ENCODE measurements at places on chromosomes 1 and 21.

DNA sequence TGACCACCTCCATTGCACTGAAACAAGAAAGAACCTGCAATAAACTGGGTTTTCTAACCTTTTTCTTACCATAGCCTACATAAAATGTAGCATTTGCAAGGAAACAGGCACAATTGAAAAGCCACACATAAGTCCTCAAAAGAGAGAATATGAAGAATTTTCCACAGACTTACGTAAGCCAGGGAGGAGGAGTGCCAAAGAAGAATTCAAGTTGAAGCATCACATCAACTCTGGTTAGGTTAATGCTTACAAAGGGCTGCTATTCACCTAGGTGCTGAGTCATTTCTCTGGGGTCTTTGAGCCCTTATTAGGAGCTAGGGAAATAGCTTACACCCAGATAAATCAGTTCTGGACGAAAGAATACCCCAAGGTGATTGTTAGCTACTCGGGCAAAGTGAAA is 9.6 kb downstream of the OSCP1 start:
- no peak for DNase-seq

GRCh38 chr1:173827611-173828010 is 2.9 kb upstream of the CENPL start:
- no peak for DNase-seq

GRCh38 chr1:52127181-52128180 is 14.4 kb upstream of the ZFYVE9 start:
- no peak for DNase-seq

DNA sequence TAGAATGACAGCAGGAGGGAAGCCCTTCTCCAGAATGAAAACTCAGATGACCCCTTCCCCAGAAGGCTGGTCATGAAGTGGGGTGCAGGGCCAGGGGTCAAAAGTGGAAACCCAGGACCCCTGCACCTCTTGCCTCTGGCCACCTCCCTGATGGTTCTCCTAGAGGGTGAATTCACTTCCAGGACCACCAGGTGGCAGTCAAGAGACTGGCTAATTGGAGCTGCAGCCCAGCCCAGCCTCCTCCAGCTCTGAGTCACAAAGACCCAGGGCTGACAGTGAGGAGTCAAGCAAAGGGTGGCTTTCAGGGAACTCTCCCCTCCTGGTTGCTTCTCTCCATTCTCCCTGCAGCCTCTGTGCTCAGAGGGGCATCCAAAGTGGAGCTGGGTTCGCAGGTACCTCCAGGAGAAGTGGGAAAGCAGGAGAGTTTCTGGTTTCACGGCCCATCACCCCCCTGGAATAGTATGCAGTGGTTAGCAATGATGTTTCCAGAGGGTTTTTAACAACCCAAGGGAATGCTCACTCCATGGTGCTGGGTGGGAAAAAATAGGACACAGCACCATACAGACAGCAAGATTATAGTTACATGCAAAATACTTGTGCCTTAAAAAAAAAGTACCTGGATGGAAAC is 6.1 kb upstream of the EPHB2 start:
- peak; percentile 26 for DNase-seq

GRCh38 chr1:233315718-233316301 is 11.7 kb upstream of the MAP3K21 start:
- DNase-seq, result no peak

DNA sequence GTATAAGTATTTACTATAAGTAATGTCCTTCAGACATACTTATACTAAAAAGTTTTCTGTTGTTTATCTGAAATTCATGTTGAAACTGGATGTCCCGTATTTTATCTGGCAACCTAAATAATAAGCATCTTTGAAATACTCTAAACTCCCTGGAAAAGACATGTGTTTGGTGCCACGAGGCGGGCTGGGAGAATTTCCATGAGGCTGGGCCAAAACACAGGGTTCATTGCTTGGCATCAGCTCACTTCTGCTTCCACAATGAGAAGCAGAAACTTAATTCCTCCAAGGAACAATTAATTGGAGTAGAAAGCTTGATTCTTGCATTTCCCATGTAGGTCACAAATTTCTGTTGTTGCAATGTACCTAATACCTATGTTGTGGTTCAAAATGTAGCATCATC is 110.2 kb downstream of the PSMG1 start:
- DNase-seq, result no peak

- DNase-seq, result no peak
These were observed 318.9 kb downstream of the LMO4 start for GRCh38 chr1:87647430-87648177.

GRCh38 chr21:14581902-14582457 is 35.9 kb upstream of the SAMSN1 start:
- no peak for DNase-seq

DNA sequence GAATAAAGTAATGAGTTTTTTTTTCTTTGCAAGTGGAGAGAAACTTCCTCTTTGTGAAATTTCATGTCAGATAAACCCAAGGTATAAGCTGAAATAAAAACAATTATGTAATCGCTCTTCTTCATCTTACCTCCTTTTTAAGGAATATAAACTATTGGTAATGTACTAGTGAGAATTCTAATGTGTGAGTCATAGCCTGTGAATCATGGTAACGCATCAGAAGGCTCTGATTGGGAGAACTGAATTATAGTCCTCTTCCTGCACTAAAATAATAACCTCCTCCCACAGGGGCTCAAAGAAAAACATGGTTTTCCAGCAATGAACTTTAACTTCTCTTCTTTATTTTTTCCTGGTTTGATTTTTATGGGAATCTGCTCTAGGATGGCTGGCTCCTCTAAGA is 57.1 kb upstream of the COX20 start:
- DNase-seq, result no peak

- no peak for DNase-seq
These were observed 61.0 kb downstream of the DNTTIP2 start for GRCh38 chr1:93817819-93818569.

- DNase-seq, result no peak
These were observed 502 bp upstream of the SLC35A3 start for GRCh38 chr1:99969260-99969728.

- DNase-seq, result no peak
These were observed 74.9 kb downstream of the NFASC start for GRCh38 chr1:204945565-204945977.

- DNase-seq, result no peak
These were observed 643 bp upstream of the MOV10 start for GRCh38 chr1:112673592-112674439.

GRCh38 chr1:65049941-65050713 is 83.8 kb upstream of the JAK1 start:
- DNase-seq, result no peak

GRCh38 chr1:119448127-119448511 is 33.2 kb downstream of the HSD3B2 start:
- no peak for DNase-seq

- DNase-seq, result no peak
These were observed 86.7 kb downstream of the FMN2 start for GRCh38 chr1:240178366-240178765.

GRCh38 chr1:169103480-169103893 is 3.0 kb upstream of the ATP1B1 start:
- no peak for DNase-seq

- DNase-seq, result no peak
These were observed 194.3 kb downstream of the KCTD3 start for GRCh38 chr1:215761446-215761845.

DNA sequence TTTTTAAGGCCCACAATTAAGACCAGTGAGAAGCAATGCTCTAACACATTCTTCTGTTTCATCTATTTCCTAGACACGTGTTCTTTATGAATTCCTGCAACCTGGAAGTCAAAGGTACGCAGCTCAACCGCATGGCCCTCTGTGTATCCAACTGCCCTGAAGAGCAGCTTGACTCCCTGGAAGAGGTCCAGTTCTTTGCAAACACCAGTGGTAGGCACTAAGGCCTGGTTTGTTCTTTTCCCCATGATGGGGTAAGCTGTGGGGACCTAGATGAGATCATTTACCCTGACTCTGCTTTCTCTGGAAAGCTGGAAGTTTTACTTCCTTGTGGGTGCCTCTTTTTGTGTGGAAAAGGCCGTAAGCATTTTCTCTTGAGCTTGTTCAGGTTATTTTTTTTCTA is 7.3 kb downstream of the SLC44A3 start:
- DNase-seq, result no peak

DNA sequence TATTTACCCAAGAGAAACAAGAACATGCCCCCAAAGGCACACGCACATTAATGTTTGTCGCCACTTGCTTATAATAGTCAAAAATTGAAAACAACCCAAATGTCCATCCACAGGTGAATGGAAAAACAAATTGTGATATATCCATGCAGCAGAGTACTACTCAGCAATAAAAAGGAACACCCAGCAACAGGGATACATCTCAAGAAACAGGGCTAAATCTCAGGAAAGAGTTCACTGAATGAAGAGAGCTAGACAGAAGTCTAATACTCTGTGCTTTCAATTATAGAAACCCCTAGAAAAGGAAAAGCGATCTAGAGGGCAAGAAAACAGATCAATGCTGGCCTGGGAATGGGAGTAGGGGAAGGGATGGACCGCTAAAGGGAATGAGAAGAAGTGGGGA is 36.7 kb upstream of the LAPTM5 start:
- no peak for DNase-seq

- DNase-seq, result no peak
These were observed 49.8 kb downstream of the SKI start for GRCh38 chr1:2277741-2278488.

GRCh38 chr21:15823486-15824150 is 93.8 kb downstream of the USP25 start:
- DNase-seq, result no peak

GRCh38 chr21:44966135-44967081 is 26.6 kb downstream of the SLX9 start:
- DNase-seq, result no peak

DNA sequence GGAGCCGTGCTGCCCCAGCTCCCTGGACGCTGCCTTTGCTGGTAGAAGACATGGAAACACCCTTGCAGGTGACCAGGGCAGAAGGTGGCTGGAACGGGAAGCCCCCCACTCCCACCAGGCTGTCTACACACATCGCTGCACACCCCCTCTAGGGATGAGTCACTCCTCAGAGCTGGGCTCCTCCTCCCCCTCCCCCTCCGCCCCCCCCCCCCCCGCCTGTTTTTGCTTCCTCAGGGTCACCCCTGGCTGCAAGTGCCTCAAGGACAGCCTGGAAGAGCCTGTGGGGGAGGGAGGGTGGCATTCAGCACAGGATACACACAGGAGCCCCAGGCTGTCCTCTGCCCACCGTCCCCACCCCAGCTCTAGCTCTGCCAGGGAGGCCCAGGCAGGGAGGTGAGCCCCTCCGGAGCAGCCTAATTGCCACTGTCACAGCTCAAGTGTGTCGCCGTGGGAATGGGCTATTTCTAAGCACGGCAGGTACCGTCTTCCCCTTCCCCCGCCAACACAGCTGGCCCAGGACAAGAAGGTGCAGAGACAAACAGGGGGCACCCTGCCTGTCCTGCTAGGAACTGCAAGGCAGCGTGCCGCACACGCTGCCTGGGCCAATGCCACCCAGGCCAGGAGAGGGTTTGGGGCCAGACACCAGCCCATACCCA is 2.5 kb downstream of the FNDC10 start:
- DNase-seq, result no peak

DNA sequence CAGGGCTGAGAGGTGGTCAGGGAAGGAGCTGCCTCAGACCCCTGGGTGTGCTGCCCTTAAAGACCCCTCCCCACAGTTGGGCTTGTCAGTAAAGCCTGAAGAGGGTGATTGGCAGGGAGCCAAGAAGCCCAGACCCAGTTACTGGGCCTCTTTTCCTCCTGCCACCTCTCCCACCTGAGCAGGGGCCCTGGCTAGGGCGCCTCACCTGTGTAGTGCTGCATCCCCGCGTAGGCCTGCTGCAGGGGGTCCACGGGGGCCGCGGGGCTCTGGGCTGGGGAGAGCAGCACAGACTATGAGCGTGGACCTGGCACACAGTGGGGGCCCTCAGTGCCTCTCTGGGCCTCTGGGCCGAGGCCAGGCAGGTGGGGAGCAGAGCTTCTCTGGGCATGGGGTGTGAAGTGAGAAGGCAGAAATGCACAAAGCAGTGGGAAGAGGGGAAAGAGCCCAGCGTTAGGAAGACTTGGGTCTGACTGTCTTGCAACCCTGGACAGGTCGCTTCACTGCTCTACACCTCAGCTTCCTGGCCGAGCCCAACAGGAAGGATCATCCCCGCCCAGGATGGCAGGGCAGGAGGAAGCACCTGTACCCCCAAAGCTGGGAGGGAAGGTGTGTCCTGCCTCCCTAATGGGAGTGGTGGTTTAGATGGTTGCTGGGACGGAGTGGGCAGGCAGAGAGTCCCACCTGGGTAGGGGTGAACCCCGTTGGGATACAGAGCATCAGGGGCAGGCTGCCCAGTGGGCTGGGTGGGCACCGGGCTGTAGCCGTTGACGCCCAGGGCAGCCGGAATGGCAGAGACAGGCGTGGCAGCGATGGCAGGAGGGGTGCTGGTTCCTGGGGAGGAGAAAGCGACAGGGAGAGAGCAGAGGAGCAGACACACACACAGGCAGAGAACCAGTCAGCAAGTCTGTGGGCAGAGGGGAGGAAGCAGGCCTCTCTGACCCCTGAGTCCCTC is 9.9 kb downstream of the CELF3 start:
- DNase-seq, result no peak

DNA sequence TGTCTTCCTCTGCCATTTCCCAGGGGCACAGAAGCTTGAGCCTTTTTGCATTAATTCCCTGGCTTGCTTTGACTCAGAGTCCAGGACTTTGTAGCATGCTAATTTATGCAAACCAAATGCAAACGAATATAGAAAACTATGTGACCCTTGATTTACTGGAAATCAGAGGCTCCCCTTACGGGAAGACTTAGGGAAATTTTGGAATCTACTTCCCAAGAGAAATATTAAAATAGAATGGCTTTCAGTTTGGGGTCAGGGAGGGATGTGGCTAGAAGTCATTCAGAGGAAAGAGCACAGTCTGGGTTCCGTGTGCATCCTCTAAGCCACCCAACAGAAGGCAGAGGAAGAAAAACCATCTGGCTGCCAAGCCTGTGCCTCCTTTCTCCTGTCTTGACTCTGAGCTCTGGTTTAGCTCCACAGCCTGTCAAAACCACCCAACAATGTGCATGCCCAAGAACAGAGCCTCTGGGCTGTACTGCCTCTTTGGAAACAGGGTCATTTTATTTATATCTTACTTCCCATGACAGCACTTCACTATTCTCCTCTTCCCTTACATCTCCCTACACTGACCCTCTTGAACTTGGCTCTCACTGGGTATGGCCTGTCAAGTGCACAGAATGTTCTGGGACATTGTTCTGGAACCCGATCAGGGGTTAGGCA is 30.1 kb downstream of the ATF3 start:
- DNase-seq, result no peak

DNA sequence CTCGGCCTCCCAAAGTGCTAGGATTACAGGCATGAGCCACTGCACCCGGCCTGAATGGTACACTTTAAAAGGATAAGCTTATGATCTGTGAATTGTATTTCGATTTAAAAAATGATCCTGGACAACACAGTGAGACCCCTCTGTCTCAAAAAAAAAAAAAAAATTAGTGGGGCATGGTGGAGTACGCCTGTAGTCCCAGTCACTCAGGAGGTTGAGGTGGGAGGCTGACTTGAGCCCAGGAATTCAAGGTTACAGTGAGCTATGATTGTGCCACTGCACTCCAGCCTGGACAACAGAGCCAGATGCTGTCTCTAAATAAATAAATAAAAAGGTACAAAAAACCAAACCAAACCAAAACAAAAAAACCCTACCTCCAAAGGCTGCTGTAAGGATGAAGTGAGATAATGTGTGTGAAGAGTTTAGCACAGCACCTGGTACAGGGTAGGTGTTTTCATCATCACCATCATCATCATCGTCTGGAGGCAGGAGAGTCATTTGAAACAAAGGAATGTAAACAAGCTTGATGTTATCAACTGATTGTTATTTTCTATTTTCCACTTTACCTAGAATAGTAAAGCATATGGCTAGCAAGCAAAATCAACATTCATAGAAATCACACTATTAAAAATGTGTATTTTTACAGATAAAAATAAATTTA is 22.5 kb upstream of the HTR1D start:
- no peak for DNase-seq

GRCh38 chr21:45211661-45212060 is 76.0 kb downstream of the POFUT2 start:
- DNase-seq, result no peak
